ENCODE measurements at places on chromosomes 11 and 22. TPM values are rescaled to one million over a fixed set of nuclear protein-coding genes. Genes with fewer than 3 reads are reported as not detected.

DNA sequence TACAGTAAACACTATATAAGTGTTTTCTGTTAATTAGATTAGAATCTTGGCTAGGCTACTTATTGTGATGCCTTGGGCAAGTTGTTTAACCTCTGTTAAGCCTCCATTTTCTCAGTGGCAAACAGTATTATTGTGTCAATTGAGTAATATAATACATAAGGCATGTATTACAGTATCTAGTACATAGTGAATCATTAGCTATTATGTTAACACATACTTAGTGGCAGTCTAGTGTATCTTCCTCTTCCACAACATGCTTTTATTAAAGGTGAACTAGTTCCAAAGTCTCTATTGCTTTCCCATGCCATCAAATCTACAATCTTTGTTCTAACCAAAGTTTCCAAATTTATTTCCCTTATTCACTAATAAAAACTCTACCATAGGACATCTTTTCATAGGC lies 200.9 kb downstream of the SOX6 start:
- no peak for DNase-seq

The LRRN4CL gene
- total RNA-seq, result 3.8 TPM

DNA sequence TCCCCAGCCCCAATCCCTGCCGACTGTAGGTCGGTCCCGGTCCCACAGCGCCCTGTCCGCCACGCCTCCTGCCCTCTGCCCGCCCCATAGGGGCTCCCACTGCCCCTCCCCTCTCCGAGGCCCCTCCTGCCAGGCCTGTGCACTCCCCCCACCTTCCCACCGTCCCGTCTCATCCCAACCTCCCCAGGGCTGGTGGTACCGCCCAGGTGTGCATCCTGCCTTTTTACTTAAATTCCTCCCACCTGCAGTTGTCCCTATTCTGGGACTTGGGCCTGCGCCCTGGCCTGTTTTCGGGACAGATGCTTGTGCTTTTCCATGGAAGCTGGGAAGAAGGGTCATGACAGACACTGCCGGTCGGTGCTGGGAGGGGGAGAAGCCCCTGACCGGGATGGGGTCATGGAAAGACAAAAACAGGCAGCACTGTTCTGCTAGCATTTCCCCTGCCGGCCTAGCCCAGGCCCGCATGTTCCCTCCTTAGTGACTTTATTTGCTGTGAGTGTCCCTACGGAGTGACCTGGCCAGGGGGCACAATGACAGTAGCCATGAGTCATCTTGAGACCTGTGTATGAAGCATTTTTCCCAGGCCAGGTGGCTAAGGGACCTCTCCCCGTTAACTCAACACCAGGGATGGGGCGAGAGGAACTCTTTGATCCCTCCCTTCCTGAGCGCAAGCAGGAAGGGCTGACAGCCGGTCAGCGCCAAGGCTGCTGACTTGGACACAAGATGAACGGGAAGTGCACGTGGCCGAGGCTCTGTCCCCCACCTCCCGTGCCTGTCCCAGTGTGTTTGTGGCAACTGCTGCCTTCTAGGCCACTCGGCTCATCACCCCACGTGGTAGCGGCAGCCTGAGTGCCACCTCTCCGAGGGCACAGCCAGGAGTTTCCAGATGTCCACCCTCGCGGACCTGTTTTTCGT lies 7.1 kb downstream of the TBX1 start:
- DNase-seq, result no peak

- DNase-seq, result peak; percentile 96
Observed at GRCh38 chr11:85685820-85686459, at the start of gene CCDC89. CCDC89 (minus strand) TSS chr11:85686195; CDS start chr11:85686130, 65 bp downstream.

The C11orf87 gene
- total RNA-seq, result 0.08 TPM

Data from HFFc6 (cell line).